CD4-positive, alpha-beta T cell treated with Interleukin-15 for 1 hour (primary cell): ENCODE measurements at places on chromosomes 16 and 17.

DNA sequence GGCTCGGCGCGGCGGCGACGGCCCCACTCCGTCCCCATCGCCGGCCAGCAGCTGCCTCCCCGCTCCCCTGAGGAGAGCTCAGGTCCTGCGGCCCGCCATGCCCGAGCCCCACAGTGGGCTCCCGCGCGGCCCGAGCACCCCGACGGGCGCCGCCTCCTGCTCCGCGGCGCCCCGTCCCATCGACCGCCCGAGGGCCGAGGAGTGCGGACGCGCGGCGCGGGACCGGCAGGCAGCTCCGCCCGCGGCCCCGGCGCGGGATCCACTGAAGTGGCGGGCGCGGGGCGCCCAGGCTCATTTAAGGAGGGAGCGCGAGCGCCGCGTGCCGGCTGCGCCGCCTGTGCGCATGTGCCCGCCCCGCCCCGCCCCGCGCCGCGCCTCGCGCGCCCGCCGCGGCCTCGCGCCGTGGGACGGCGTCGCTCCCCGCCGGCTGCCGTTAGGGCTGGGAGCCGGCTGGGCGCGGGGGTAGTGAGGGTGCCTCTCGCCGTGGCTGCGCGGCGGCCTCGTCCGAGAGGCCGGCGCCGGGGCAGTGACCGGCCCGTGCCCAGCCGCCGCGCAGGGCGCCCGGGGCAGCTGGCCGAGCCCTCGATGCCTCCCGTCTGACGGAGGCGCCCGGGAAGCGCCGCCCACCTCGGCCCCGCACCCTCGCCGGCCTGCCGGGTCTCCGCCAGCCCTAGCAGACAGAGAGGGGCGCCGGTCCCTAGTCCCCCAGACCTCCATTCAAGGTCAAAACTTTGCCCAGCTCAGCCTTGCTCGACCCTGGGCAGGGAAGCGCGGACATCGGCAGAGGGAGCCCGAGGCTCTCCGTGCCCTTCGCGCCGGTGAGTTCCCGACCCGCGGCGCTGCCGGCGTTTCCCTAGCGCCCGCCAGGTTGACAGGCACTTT lies at the start of gene NETO2:
TSS of gene NETO2 (minus strand) at position 269 of the 882 bp plus-strand sequence. CDS start 333 bp downstream, outside the sequence.
- peak; percentile 57 for DNase-seq

DNA sequence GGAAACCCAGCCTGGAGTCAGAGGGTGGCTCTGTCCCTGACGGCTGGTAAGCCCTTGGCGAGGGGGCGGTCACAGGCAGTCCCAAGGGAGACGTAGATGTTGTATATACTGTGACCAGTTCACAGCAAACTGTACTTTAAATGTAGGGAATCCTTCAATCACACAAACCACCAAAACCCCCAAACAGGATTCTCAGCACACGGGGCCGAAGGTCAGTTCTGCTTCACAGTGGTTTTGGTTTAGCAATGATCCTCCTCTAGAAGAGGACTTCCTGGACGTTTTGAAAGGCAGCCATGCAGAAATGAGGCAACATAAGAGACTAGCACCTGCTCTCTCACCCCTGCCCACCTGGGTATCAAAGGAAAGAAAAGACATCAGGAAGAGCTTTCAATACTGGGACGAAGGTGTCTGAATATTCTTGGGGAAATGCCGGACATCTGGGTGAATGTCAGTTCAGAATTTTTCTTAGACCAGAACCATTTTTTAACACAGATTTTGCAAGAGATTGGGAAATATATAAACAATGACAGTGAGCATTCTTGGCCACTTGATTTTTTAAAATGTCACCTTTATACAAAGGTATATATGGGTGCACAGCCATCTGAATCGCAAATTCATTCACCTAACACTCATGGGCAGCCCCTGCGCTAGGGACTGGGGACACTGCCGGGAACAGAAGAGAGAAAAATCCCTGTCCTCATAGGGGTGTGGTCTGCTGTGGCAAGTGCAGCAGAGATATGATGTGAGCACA lies 74.2 kb downstream of the CRISPLD2 start:
- peak; percentile 32 for DNase-seq

- no peak for DNase-seq
Measured at GRCh38 chr16:1926271-1926670, 8.1 kb upstream of the HS3ST6 start.

DNA sequence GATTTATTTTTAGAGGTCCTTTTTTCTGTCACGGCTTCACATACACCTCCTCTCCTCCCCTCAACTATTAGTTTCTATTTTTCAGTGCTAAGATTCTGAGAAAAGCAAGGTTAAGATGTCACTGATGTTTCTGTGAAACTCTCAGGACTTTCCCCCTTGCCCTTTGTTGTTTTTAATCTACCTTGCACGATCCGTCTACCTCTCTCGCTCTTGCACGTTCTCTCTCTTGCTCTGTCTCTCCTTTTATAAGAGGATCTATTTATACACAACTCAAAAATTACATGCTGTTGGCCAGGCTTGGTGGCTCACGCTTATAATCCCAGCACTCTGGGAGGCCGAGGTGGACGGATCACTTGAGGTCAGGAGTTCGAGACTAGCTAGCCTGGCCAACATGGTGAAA lies 43.6 kb downstream of the RPA1 start:
- DNase-seq, result no peak

DNA sequence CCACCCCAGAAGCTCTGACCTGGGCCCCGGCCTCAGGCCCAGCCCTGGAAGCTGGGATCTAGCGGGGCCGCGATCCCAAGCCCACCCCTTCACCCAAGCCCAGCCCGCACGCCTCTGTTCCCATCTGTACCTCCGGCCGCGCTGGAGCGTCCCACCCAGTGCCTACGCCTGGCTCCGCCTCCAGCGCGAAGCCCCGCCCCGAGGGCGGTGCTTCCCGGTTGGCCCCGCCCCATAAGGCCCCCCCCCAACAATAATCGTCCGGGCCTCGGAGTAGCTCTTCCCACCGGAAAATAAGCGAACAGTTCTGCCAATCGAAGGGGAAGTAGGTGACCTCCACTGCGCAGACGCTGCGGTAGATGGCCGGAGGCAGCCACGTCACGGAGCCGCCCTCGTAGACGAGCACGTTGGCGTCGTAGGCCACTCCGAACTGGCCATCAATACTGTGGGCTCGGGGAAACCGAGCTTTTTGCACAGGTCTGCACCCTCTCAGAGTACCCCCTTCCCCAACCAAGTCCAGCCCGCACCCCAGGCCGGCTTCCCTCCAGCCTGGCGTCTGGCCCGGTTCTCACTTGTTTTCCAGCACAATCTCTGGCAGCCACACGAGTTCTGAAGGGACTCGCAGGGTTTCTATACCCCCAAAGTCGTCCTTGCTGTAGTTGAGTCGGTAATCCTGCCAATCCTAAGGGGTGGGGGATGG lies 1.1 kb downstream of the CHRNE start:
- DNase-seq, result peak; percentile 78

GRCh38 chr17:76909971-76910760 lies 42.0 kb downstream of the MGAT5B start:
- no peak for DNase-seq

GRCh38 chr17:75069783-75070182 lies 18.0 kb upstream of the SLC16A5 start:
- no peak for DNase-seq

DNA sequence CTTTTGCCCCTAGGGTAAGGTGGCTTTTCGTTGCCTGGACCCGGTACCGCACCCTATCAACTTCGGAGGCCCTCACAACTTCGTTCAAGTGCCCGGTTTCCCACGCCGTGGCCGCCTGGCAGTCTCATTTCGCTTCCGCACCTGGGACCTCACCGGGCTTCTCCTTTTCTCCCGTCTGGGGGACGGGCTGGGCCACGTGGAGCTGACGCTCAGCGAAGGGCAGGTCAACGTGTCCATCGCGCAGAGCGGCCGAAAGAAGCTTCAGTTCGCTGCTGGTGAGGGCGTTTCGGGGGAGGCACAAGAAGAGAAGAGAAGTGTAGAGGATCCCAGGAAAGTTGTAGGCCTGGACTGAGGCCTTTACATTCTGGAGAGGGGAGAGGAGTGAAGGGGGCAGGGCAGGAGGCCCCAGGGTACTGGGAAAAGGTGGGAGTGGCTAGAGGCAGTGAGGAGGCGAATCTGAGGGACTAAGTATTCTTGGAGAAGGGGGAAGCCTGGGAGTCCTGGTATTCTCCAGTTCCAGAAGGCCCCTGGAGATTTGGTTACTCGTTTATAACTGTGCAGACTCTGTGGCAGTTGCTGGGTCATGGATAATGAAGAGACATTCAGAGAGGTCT lies 5.5 kb downstream of the CNTNAP1 start:
- no peak for DNase-seq

- DNase-seq, result no peak
Measured at GRCh38 chr16:73848993-73849392, 447.6 kb upstream of the PSMD7 start.

GRCh38 chr17:37791447-37792399 lies 46.9 kb upstream of the HNF1B start:
- peak; percentile 42 for DNase-seq

GRCh38 chr16:55072976-55073375 lies 142.3 kb downstream of the IRX5 start:
- DNase-seq, result no peak

- no peak for DNase-seq
Measured at GRCh38 chr17:8514801-8515200, 79.1 kb downstream of the NDEL1 start.

DNA sequence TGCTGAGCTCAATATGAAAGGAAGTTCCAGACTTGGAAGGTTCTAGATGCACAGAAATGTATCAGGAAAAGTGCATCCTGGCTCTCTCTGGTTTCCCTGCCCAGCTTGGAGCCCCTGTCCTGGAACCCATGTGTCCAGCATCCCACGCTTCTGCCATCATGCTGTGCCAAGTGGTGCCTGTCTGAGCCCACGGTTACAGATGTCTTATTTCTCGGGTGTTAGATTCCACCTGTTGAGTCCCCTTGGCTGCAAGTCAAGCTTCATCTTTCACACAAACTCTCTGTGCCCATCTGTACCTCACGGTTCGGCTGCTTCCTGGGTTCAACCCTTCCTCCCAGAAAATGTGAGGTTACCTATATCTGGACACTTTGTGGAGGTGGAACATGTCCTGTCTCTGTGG lies 22.5 kb downstream of the OR1D5 start:
- DNase-seq, result no peak

GRCh38 chr16:48901712-48902374 lies 291.9 kb upstream of the N4BP1 start:
- no peak for DNase-seq

DNA sequence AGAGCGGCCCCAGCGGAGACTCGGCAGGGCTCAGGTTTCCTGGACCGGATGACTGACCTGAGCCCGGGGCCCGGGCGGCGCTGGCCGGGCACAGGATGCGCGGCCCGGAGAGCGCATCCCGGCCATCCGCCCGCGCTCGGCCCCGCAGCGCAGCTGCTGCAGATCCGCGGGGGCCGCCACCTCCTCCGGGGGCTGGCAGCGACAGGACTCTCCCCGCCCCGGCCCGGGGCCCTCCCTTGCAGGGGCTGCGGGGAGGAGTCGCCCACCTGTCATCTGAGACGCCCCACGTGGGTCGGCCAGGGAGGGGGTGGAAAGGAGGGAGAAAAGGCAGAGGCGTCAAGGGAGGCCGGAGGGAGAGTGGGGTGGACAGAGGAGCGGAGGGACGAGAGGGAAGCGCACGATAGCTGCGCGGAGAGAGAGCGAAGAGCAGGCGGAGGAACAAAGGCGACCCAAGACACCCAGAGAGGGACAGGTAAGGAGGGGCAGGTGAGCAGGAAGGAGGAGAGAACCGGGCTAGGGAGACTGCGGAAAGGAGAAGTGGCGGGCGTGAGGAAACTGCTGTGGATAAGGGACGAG lies 471 bp upstream of the PRKAR1A start:
- peak; percentile 83 for DNase-seq

DNA sequence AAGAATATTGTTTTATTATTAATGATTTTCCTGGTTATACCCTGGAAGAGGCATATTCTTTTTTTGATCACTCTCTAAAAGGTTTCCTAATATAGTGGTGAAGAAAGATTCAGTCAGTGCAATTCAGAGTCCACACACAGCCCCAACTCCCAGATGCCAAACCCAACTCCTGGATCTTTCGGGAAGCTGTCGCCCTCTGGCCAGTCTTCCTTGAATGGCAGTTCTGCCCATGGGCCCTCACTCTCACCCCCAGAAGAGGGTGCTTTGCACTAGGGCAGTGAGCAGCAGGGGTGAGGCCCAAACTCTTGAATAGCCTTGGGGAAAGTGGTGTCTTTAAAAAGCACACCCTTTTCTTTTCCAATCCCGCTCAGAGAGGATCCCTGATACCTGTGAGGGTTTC lies 11.0 kb downstream of the KRT32 start:
- DNase-seq, result no peak

- DNase-seq, result no peak
Measured at GRCh38 chr16:2883458-2883908, 468 bp downstream of the FLYWCH2 start.

GRCh38 chr17:73956595-73957465 lies 246.6 kb upstream of the RPL38 start:
- peak; percentile 31 for DNase-seq

DNA sequence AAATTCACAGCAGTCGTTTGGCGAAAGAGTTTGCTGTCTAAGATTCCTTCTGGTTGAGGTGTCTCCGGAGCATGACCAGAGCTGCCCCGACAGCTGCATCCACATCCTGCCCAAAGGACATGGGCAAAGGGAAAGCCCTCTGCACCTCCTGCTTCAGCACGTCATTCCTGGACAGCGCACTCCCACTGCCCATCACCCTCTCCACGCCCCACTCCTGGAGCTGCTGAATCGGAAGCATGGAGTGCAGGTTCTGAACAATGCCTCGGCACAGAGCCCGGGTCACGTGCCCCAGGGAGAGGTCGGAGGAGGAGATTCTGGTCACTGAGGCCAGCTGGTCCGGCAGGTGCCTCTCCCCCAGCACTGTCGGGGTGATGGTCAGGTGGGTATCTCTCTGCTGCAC lies 1.3 kb upstream of the TRPV1 start:
- no peak for DNase-seq

DNA sequence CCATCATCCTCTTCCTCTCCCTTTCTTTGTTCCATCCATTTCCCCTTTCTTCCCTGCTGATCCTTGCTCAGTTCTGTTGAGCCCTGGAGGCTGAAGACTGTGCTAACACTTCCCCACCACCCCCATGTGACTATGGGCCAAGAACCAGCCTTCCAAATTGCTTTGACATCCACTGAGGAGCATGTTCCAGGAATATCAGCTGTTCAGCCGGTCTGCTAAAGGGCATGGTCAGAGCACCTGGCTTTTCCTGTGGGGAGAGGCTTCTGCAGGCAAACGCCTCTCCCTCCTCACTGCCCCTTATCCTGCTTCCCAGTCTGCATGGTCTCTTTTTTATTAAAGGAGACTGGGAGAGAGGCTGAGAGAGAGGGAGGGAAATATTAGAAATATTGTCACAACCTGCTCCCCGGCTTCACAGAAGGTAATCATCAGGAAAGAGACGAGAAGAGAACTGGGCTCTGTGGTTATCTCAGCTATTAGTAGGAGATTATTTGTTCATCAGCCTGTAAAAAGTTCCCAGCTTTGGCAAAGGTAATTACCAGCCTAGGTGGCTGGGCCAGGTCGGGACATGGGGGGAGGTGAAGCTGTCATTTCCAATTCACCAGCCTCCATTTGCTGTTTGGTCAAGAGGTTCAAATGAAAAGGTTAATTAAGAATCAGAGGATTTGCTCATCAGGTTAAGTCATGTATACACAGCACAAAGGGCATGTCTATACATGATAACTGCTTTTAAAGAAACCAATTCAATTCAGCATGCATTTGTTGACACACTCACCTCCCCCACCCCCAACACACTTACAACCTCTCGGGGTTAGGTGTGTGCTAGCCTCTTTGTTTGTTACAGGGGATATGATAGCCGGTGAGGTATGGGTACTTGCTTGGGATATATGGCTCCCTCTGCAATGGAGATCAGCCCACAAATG lies 83.7 kb upstream of the CRHR1 start:
- DNase-seq, result no peak

GRCh38 chr16:30147843-30148510 lies 25.0 kb upstream of the MAPK3 start:
- no peak for DNase-seq

- no peak for DNase-seq
Measured at GRCh38 chr17:68794636-68795434, 160.4 kb downstream of the ABCA8 start.

GRCh38 chr17:76715496-76715830 lies 4.7 kb upstream of the MXRA7 start:
- DNase-seq, result no peak
